ENCODE measurements at places on chromosomes 7 and 10.

GRCh38 chr7:88377434-88377833, 70.7 kb upstream of the STEAP4 start:
- DNase-seq, result no peak

DNA sequence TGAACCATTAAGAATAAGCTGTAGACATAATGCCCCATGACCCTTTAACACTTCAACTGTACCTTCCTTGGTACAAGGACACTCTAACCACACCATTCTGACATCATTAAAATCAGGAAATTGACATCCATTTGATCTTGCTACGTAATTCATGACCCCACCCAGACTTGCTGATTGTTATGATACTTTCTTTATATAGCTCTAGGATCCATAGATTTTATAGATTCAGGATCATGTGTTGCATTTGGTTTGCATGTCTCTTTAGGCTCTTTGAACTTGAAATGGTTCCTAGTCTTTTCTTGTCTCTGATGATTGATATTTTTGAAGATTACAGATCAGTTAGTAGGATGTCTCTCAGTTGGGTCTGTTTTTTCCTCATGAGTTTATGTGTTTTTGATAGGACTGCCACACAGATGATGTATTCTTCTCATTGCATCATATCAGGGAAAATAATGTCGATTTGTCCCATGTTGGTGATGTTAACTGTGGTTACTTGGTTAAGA, 13.5 kb downstream of the CCM2 start:
- DNase-seq, result no peak

DNA sequence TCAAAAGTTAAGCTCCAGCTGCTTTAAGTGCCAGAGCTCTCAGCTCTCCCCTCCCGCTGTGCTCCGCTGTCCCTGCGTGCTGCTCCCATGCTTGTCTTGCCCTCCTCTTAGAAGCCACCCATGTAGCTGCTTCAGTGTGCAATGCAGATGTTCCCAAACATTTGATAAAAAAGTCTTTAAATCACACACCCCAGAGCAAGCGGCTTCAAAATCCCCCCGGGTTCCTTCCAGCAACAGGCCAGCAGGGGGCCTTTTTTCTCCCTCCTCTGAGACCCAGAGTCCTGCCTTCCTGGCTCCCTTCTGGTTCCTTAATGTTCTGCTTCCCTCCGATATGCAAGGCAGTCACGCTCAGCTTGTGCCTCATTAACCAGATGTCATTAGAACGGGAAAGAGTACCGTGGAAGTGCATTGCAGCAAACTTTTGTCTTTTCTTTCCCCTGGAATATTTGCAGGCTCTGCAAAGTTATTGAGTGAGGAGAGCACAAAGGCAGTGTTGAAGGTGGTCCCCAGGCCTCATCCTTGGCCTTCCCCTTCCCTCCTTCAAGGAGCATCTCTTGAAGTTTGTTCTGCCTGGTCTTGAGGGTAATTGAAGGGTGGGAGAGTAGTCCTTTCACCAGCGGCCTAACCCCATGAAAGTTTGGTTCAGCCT, 25.5 kb downstream of the LDB3 start:
- peak; percentile 25 for DNase-seq

- no peak for DNase-seq
These were observed 74.2 kb upstream of the CYTH3 start for GRCh38 chr7:6346581-6346980.

GRCh38 chr10:72218325-72218724, 2.2 kb upstream of the ASCC1 start:
- no peak for DNase-seq

- DNase-seq, result no peak
These were observed 2.3 kb downstream of the GSDME start for GRCh38 chr7:24754906-24755506.

- no peak for DNase-seq
These were observed 66.1 kb downstream of the KCNMA1 start for GRCh38 chr10:77571490-77571889.

DNA sequence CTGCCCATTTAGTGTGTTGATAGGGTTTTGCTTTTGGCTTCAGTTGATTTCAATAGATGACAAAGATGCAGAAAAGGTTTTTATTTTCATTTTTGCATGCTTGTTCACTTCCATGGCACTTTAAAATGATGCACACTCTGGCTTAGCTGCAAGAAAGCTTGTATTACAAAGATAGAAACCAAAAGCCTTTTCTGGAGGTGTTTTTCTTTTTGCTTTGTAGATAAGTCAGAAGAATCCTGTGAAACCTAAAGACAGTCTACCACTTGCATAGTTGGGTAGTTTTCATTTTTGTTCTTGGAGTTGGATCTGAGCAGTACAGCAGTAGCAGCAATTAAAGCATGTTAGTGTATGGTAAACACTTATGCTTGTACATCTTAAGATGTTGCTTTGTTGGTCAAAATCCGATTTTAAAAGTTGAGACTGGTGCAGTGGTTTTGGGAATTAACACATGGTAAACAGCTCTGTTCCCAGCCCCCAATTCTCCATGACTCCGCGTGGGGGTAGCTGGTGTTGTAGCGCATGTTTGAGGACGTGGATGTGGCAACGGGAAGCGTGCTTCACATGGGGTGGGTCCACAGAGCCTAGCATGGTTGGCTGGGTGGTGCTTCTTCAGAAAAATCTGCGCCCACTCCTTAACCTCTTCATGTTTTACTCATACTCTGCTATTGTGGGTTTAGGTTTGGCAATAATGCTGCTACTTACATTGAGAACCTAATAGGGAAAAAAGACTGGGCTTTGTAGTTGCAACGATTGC, 19.8 kb downstream of the CCNY start:
- DNase-seq, result no peak

- DNase-seq, result no peak
These were observed 342.9 kb downstream of the TNS3 start for GRCh38 chr7:47239034-47239433.

- no peak for DNase-seq
These were observed 108.7 kb downstream of the DOCK4 start for GRCh38 chr7:112097524-112097923.

All from activated naive CD4-positive, alpha-beta T cell (primary cell).